ENCODE measurements at places on chromosomes 6 and 20.

GRCh38 chr6:7671581-7671980, 54.3 kb upstream of the BMP6 start:
- no peak for DNase-seq

- no peak for DNase-seq
Observed at GRCh38 chr6:17621003-17621402, 20.9 kb downstream of the FAM8A1 start.

GRCh38 chr6:169046021-169046420, 207.6 kb downstream of the THBS2 start:
- DNase-seq = no peak

- no peak for DNase-seq
Observed at GRCh38 chr6:40550202-40551101, 36.7 kb downstream of the LRFN2 start.

DNA sequence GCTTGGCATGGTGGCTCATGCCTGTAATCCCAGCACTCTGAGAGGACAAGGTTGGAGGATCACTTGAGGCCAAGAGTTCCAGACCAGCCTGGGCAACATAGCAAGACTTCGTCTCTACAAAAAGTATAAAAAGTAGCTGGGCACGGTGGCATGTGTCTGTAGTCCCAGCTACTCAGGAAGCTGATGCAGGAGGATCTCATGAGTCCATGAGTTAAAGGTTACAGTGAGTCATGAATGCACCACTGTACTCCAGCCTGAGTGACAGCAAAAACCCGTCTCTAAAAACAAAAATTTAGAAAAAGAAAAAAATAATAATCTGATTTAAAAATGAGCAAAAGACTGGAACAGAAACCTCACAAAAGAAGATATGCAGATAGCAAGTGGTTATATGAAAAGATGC, 279.7 kb downstream of the RNGTT start:
- DNase-seq = no peak

DNA sequence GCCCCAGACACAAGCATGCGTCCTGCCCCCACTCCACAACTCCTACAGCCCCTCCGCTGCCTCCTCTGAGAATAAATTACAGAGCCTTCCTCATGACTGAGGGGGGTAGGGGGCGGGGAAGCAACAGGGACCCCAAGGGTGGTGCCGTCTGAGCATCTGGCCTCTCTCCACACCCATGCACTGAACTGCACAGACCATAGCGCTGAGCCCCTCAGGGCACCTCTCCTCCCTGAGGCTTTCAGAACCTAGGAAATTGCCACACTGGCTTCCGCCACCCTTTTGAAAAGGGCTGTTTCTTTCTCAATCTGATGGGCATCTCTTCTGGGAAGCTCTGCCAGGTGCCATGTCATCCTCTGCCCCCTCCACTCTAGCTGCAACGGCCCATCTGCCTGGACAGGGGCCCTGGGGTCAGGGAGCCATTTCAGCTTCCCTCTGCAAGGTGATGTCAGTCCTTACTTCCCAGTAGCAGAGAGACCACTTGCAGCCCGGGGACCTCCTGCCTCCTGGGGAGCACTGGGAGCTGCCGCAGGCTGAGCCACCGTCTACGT, 2.5 kb downstream of the CST7 start:
- no peak for DNase-seq

GRCh38 chr20:43068482-43068881, 121.2 kb downstream of the PTPRT start:
- DNase-seq = no peak

DNA sequence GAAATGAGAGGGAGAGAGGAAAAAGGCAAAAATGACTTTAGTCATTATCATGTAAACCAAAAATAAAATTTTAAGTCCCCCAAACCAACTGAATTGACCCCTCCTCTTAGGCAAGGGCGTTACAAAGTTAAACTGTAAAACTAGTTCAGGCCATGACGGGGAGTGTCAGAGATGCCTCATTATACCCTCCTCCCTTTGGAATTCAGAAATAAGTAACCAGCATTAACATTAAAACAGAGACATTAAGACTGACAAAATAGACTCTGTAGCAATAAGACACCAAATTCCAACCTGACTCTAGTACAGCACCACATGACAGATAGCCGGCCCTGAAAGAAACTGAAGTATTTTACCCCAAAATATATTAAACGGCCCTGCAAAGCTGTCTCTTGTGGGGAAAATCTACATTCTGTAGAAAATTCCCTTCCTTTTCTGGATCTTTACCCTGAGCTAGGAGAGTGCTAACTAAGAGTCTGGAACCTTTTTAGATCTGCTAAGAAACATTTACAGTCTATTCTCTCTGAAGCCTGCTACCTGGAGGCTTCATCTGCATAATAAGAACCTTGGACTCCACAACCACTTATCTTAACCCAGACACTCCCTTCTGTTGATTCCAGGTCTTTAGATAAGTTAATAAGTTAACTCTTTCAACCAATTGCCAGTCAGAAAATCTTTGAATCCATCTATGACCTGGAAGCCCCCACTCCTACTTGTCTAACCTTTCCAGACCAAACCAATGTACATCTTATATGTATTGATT, 150.7 kb downstream of the PKHD1 start:
- DNase-seq = no peak

DNA sequence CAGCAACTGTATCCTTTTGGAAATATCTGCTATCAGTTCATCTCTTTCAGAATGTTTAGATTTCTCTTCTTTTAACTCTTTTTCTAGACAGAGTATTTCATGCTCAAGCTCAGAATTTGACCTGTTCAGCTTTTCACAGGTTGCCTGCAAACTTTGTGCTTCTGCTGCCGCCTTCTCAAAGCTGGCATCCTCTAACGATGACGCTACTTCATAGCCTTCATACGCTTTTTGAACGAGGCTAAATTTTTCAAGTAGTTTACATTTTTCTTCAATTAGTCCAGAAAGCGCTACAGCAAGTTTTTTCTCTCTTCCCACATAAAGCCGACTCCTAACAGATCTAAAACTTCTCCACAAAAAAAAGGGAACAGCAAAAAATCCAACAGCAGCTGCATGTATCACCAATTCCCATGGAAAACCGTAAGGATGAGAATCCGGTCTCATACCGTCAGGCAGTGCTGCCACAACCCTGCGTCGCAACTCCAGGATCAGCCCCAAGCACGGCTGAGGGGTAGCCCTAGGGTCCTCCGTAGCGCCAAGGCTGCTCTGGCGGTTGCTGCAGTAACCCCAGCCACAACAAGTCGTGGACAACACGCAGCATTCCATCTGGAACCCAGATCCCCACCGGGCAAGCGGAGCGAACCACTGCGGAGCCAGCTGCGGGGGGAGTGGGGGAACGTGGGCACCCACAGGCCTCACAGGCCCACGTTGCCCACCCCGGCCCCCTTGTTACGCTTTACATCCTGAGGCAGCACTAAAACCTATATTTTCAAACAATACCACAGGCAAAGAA, 30.6 kb downstream of the DACT2 start:
- DNase-seq = no peak

DNA sequence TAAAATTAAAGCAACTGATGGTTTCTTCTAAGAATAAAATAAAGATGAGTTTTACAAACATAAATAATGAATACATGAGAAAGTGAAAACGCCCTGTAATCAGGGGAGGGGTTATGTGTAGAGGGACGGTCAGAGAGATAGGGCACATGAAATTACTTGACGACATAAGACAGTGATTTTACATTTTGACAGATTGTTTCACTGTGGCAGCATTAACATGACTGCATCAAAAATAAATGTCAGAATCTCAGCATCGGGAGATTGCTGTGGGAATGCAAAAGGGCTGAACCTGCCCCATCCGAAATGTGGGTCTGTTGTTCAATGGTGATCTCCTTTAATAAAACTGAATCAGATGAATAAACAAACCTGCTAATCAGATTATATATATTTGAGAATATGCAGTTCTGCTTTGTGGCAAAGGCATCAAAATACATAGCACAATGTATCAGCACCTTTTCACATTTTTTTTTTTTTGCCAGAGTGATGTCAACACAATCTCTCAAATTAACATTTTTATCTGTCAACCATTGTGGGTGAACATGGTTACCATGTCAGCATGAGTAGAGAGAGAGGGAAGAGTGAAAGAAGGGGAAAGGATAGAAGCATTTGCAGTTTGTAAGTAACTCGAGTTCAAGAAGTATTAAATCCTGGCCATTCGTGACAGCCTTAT, 177.1 kb upstream of the MAN1A1 start:
- DNase-seq = no peak

- DNase-seq = no peak
Observed at GRCh38 chr20:40218316-40218969, 470.6 kb downstream of the MAFB start.

Measured in GM12892 (cell line).